Left ventricle myocardium superior (tissue), 1 donor: ENCODE measurements at places on chromosomes 5 and 9. TPM values are rescaled to one million over a fixed set of nuclear protein-coding genes. Genes with fewer than 3 reads are reported as not detected.

Gene RFX3
- total RNA-seq, result 3.0 TPM

Gene GPR150
- not detected for total RNA-seq

DNA sequence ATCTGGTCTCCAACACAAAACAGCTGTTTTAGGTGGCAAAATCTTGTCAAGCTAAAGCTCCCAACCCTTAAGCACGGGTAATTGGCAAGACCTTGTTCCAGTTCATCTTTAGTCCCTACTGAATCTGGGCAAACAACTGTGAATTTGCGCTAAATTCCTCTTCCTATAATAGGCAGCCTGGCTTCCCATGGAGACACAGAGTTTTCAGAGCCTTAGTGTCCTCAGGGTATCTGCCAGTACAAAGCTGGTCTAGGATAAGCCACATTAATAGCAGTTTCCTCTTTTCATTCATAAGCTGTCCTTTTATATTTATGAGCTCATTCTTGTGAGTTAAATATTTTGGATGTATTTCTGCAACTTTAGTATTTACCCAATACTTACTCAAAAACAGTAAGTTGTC, 59.5 kb downstream of the FGF10 start:
- no peak for DNase-seq

GRCh38 chr5:136198453-136198852, 5.5 kb upstream of the SMIM32 start:
- no peak for DNase-seq

DNA sequence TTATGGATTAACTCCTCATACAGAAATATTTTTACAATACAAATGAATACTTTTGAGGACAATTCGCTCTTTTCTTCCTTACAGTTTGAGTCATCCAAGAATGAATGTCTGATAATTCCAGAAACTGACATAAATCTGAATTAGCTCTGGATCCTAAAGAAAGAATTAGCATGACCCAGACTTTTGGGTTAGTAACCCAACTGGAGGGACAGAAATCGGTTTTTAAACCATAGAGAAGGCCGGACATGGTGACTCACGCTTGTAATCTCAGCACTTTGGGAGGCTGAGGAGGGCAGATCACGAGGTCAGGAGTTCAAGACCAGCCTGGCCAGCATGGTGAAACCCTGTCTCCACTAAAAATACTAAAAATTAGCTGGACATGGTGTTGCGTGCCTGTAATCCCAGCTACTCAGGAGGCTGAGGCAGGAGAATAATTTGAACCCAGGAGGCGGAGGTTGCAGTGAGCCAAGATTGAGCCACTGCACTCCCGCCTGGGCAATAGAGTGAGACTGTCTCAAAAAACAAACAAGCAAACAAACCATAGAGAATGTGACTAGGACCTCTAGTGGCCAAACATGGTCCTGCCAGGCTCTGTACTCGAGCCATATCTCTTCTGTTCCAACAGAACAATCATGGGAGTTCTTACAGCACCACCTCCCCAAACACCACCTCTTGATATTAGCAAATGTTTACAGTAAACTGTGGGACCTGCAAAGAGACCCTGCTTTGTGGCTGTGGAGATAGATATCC, 44.8 kb downstream of the LURAP1L start:
- no peak for DNase-seq

GRCh38 chr5:138762110-138762509, 8.9 kb downstream of the CTNNA1 start:
- no peak for DNase-seq

DNA sequence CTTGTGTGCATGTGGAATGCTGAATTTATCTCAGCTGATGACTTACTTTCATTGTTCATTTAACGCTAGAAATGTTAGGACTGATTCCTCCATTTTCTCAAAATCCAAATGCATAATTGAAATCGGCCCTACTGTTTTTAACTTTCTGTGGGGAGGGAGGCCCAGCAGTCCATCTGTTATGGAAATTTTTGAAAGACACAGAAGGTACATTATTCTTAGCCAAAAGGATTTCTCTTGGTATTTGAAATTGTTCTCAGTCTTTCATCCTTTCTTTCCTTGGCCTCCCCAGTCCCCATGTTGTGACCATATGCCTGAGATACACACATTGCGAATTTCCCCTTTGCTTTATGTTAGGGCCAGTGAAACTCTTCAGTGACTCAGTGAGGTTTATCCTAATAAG, 549.9 kb downstream of the IRX1 start:
- DNase-seq, result no peak

DNA sequence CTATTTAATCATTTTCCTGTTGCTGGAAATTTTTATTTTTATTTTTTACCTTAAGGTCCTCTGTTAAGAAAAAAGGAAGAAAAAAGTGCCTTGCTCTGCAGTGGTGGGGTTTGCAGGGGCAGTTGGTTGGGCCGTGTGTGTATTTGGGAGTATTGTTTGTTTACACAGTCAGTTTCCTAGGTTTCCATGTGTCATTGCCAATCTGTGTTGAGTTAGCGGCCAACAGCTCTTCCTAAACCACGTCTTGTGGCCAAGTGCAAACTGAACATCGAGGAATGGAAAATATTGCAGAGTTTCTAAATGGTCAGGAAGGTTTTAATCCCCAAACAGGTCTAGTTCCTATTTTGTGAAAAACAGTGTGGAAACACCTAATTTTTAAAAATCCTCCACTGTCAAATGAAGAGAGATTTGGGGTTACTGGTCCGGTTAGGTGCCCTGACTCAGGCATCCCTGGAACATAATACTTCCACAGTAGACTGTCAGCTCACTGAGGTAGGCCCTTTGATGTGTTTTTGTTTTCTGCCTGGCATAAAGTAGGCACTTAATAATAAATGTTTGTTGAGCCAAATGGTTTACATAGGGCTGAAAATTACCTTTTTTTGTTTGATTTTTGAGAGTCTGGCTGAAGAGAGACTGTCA, 37.0 kb downstream of the MAMDC2 start:
- DNase-seq, result peak; percentile 47

DNA sequence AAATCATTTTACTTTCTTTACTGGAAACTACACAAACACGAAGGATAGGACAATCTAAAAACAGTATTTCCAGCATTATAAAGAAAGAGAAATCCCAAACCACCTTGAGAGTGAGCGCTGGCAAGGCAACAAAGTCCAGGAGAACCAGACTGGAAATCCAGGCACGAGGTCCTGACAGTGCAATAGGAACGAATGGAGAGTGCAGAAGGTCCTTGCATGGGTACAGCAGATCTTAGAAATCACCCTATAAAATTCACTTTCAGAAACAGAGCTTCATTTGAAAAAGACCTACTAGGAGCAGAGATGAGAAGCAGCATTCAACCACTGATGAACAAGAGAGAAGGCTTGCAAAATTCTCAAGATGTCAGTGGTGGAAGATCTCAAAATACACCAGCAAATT, 133.7 kb upstream of the ST8SIA4 start:
- DNase-seq, result no peak

DNA sequence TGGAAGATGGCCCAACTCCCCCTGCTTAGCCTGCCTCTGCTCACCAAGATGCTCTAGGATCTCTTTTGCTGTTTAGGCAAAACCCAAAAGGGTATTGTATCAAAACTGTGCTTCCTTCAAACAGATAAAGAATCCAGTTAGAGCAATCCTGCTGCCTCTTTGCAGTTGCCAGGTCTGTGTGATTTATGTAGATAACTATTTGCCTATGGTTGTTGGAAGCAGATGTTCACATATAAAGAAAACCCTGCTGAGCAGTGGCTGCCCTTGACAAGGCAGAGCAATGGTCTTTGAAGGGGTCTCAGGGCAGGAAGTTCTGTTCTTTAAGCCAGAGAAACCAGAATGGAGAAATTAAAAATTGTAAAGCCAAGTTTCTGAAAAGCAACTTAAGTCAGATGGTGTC, 68.6 kb downstream of the LRRC70 start:
- no peak for DNase-seq

DNA sequence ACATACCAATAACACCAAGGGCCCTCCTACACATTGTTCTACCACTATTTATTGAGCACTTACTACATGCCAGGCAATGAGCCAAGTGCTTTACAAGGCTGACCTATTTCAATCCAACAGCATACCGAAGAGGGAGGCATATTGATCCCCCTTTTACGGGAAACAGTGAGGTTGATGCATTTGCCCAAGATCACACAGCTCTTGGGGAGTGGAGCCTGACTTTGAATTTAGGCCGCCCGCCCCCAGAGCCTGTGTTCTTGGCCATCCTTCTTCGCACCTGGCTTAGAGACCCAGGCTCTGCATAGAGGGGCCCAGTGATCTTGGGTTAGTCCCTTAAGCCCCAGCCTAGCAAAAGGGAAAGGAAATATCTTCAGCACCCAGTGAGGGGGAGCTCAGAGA, 158.1 kb upstream of the IER5L start:
- no peak for DNase-seq

DNA sequence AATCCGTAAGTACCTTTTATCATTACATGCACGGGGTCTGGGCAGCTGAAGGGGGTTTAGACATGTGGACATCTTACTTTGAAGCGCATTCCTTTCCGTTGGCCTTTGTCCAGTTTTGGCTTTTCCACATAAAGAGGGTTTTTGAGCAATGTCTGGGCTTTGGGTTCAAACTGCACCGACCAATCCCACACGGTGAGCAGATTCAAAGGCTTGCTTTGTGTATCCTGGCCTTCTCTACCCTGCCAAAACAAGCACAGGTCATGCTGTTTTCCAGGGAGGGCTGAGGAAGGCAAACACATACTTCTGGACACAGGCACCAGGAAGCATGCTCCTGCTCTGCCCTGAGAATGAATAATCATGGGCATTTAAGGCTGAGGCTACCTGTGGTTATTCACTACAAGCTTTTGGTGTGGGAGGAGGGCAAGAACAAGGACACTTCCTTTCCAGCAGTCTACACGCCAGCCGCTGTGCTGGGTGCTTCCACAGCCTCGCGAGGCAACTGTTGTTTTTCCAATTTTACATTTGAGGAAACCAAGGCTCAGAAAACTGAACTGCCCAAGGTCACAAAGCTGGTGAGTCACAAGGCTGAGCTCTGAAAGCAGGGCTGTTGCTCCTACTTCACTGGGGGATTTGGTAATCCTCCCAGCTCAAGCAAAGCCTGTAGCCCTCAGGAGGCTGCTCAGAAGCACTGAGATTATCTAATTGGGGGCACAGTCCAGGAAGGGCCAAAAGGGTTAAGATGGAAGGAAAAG, 59.8 kb upstream of the GOLPH3 start:
- no peak for DNase-seq

Gene SPINK7
- not detected for total RNA-seq

Gene SLC6A3
- not detected for total RNA-seq

DNA sequence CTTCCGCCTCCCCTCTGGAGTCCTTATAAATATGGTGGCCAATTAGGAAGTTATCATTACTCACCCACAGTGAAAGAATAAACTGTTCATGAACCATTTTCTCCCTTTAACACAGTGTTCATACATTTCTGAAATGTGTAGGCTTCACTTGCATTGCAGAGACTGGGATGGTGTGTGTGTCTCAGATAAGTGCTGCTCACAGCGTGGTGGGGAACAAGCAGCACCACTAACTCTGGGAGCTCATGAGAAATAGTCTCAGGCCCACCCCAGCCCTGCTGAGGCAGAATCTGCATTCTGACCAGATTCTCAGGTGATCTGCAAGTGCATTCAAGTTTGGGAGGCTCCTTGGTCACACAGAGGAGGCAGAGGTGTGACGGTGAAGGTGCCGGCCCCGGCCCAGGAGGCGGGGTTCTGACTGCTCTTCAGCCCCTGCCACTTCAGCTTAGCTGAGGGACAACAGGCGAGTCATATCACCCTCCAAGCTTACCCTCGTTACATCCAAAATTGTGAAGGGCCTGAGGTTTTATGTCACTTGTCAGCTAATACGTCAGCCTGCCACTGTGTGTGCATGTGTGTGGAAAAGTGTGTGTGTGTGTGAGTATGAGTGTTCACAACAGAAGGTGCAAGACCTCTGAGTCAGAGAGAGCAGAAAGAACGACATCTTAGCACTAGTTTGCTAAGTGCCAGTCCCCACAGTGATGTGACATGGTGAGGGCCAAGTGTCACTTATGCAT, 34.7 kb downstream of the DAP start:
- no peak for DNase-seq

- no peak for DNase-seq
These were observed 292.6 kb downstream of the MCTP1 start for GRCh38 chr5:94992325-94992724.

Gene FSTL4
- total RNA-seq, result not detected

DNA sequence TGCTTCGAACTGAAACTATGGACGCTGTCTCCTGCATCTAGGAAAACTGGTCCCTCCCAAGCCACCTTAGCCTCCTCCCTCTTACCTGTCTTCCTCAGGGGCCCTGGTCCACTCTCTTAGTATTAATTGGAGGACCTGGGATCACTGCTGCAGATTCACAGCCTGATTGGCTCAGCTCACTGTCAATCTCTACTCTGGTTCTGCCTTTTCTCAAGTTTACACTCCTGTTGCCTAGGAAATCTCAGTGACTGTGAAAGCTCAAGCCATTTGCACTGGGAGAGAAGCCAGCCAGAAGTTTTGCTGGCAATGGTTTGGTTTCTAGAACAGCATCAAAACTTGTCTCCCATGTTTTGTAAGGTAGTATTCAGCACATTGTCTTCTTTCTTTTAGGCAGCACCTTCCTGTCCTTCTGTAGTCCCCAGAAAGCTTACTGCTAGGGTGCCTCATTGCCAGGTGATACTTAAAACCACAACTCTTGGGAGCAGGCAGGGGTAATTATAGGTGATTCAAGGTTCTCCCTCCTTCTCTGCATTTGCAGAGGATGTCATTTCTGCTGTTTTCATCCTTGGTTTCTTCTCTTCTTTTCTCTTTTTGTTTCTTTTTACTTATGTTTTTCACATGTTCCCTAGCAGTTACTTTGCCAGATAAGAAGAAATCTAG, at the start of gene CAPSL:
Gene CAPSL, minus strand, starts transcription at position 55 of the 660 bp plus-strand sequence. CDS start 17,502 bp downstream, outside the sequence.
- no peak for DNase-seq

DNA sequence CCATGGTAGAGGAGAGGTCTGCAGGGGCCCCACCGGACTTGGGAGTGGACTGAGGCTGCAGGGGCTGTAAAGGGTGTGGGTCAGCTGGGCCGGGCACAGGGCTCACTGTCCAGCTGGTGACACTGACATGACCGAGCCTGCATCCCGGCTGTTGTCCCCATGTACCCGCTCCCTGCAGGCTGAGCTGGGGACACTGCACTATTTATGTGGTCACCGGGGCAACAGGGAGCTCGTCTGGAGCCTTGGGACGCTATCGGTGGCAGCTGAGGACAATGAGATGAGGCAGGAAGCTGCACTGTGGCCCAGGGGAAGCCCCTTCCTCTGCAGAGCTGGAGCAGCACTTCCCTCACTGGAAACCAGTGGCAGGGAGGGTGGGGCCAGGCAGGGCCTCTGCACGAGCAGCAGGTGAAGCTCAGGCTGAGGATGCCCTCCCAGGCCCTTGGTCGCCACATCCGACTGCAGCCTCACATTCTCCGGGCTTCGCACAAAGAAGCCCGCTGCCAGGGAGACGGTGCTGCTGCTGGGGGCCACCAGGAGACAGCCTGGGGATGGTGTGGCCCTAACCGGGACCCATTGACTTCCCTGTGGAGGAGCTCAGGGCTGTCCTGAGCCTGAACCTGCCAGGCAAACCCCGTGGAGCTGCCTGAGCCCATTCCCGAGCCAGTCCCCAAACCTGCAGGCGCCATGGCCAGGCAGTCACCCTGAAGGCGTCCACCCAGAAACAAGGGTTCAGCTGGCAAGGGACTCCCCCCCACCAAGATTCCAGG, 26.4 kb downstream of the ZDHHC11B start:
- peak; percentile 85 for DNase-seq
